ENCODE measurements at places on chromosomes 3 and 15.

GRCh38 chr3:140931801-140932200 lies 9.8 kb upstream of the SLC25A36 start:
- DNase-seq: no peak
- H3K27me3 ChIP-seq: no peaks in the 10 kb centered on the region
- H3K36me3 ChIP-seq: no peaks in the 10 kb centered on the region
- no peaks in the 10 kb centered on the region for H3K4me1 ChIP-seq

GRCh38 chr3:52986938-52987337 lies 58.9 kb downstream of the SFMBT1 start:
- no peaks in the 10 kb centered on the region for H3K27me3 ChIP-seq
- H3K4me3 ChIP-seq: no peak overlapping the region
- peaks cover 7% of the 10 kb centered on the region for H3K4me1 ChIP-seq
- no peak overlapping the region for H3K27ac ChIP-seq

GRCh38 chr3:44504566-44504965 lies 27.1 kb upstream of the ZNF445 start:
- no peak overlapping the region for H3K4me3 ChIP-seq
- H3K27ac ChIP-seq: no peak overlapping the region
- H3K27me3 ChIP-seq: no peaks in the 10 kb centered on the region
- H3K36me3 ChIP-seq: peaks cover 8% of the 10 kb centered on the region
- DNase-seq: no peak
- H3K4me1 ChIP-seq: no peaks in the 10 kb centered on the region

DNA sequence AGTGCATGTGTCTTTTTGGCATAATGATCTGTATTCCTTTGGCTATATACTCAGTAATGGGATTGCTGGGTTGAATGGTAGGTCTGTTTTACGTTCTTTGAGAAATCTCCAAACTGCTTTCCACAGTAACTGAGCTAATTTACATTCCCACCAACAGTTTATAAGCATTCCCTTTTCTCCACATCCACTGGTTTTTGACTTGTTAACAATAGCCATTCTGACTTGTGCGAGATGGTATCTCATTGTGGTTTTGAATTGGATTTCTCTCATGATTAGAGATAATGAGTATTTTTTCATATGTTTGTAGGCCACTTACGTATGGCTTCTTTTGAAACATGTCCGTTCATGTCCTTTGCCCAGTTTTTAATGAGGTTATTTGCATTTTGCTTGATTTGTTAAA lies 117.7 kb downstream of the CHCHD4 start:
- no peak overlapping the region for H3K27ac ChIP-seq
- no peaks in the 10 kb centered on the region for H3K4me1 ChIP-seq

DNA sequence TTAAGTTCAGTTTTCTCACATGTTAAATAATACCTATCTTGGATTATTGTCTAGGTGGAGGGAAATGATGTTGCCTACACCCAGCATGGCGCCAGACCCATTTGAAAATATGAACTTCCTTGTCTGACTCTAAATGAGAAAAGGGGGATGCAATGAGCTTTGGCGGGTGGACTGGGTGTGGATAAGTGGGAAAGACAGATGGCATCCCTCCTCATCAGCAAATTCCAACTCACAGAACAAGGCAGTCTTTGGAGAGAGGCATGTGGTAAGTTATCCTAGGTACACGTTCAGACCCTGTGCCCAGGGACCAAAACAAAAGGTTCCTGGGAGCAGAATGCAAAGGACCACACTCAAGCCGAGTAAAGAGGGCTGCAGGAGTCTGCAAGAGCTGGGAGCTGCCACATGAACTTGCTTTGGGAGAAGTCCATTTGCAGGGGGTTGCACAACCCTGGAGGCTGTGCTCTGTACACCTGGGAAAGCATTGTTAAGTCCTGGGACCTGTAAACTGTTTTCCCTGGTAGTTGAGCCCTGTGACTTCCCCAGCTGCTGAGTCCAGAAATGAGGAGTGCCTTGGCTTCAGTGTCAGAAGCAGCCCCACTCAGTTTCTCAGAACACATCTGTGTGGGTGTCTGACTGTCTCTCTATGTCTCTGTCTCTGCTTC lies 102.3 kb upstream of the TPM1 start:
- peak overlapping the region; percentile 93 for H3K27ac ChIP-seq
- H3K4me1 ChIP-seq: peaks cover 17% of the 10 kb centered on the region
- H3K27me3 ChIP-seq: no peaks in the 10 kb centered on the region
- H3K36me3 ChIP-seq: no peaks in the 10 kb centered on the region

GRCh38 chr15:25869701-25870100 lies 6.6 kb upstream of the ATP10A start:
- H3K4me3 ChIP-seq: no peak overlapping the region
- no peaks in the 10 kb centered on the region for H3K36me3 ChIP-seq
- peaks cover 15% of the 10 kb centered on the region for H3K27me3 ChIP-seq

DNA sequence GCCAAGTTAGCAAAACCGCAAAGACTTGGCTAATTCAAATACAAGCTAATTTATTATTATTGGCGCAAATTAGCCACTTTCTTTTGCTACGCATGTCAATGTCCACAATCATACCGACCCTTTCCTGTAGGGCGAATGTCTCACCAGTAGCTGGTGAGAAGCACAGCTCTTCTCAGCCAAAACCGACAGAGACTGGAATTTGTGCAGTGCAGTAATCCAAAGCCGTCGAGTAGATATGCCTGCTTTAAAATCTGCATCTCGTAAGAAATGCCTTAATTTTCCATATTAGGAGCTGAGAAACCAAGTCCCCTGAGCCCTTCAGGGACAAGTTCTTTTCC lies 614 bp upstream of the MINDY2 start:
- H3K4me1 ChIP-seq: peaks cover 34% of the 10 kb centered on the region
- peak overlapping the region; percentile 45 for H3K4me3 ChIP-seq
- peak overlapping the region; percentile 99 for H3K27ac ChIP-seq
- no peaks in the 10 kb centered on the region for H3K27me3 ChIP-seq
- no peaks in the 10 kb centered on the region for H3K36me3 ChIP-seq
- no peak for DNase-seq

DNA sequence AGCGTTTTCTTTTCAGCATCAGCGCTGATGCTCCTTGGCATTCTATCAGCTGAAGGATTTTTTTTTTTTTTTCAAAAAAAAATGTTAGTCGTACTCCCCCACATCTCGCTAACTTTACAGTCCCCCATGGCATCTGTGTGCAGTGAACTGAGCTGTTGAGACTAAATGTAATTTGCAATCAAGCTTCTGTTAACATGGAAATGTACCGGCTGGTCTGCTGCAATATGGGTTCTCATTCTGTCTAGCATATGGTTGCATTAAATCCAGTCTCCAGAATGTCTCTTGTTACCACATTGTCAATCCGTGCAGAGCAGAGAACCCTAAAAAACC lies 32.2 kb upstream of the TPRG1 start:
- H3K36me3 ChIP-seq: no peaks in the 10 kb centered on the region
- H3K4me3 ChIP-seq: no peak overlapping the region
- H3K27me3 ChIP-seq: no peaks in the 10 kb centered on the region
- DNase-seq: no peak

- no peak for DNase-seq
- no peaks in the 10 kb centered on the region for H3K4me1 ChIP-seq
- no peaks in the 10 kb centered on the region for H3K27me3 ChIP-seq
- H3K4me3 ChIP-seq: no peak overlapping the region
- H3K36me3 ChIP-seq: no peaks in the 10 kb centered on the region
Measured at GRCh38 chr15:92189166-92189565, 204.5 kb upstream of the ST8SIA2 start.

- DNase-seq: no peak
- H3K4me3 ChIP-seq: no peak overlapping the region
- H3K36me3 ChIP-seq: no peaks in the 10 kb centered on the region
- no peak overlapping the region for H3K27ac ChIP-seq
- H3K27me3 ChIP-seq: no peaks in the 10 kb centered on the region
- H3K4me1 ChIP-seq: peaks cover 3% of the 10 kb centered on the region
Measured at GRCh38 chr3:72232777-72233176, 447.8 kb upstream of the PROK2 start.
